ENCODE measurements at places on chromosomes 2 and 18.

GRCh38 chr2:228599781-228600180, 418.3 kb upstream of the SPHKAP start:
- DNase-seq = no peak

- no peak for DNase-seq
Observed at GRCh38 chr18:70332694-70333093, 43.8 kb downstream of the SOCS6 start.

DNA sequence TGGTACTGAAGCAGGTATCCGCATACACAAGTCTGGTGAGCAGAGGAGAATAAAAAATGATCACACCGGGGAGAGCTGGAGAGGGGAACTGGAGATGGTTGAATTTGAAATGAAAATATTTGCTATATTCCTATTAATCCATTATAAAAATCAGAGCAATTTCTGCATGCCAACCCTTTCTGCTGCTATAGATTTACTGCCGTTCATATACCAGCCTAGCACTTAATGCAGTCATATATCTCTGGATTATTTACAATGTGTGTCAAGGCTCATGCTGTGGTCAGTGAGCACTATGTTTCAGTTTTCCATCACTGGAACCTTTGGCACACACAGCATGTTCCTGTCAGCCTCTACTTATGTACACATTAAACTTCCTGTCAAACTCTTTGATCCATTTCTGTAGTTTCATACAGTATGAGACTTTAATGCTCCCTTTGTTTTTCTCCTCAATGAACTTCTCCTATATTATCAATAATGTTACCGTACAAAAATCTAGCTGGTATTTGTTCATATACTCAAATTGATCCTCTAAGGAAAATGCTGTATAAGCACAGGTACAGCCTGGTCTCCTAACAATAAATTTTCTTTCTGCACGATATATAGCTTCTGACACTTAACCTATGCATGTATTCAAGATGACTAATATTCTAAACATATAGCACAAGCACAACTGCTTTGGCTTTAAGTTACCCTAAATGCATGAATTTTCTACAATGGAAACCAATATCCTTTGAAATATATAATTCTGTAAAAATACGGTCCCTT, 36.7 kb downstream of the FANCL start:
- DNase-seq = no peak

DNA sequence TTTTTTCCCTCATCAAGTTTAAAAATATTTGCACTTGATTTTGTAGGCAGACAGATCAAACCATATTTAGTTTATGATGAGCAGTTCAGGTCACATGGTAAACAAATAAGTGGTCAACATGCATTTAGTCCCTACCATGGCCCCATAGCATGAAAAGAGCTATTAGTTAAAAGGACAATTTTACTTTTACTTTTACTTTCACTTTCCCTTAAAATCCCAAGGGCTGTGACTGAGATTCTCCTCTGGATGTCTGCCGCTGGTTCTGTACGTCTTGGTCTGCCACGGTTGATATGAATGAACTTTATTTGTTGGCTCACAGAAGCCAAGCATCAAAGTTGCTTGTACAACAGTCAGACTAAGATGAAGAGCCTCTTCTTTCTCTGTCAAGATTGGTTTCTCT, 626.2 kb upstream of the CDH7 start:
- DNase-seq = no peak

DNA sequence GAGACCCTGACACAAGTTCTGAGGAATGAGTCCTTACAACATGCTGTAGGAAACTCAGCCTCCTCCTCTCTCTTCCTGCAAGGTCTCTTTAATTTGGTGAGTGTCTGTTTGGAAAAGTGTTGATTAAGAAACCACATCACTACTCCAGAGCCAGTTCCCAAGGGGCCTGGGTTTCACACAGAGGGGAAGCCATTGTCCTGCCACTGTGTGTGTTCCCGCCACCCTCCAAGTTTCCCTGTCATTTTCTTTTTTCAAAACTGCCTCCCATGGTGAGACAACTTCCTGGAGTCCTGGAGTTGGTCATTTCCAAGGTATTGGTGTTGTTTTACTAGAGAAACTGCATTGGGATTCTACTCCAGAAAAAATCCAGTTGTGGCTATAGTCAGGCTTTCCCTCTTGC, 232.0 kb upstream of the PARD3B start:
- DNase-seq = no peak

GRCh38 chr2:196853301-196854087, 44.3 kb upstream of the C2orf66 start:
- no peak for DNase-seq

- DNase-seq = no peak
Observed at GRCh38 chr18:76317136-76317535, 177.9 kb downstream of the ZNF516 start.

- DNase-seq = no peak
Observed at GRCh38 chr2:219702796-219703545, 75.5 kb downstream of the SLC4A3 start.

DNA sequence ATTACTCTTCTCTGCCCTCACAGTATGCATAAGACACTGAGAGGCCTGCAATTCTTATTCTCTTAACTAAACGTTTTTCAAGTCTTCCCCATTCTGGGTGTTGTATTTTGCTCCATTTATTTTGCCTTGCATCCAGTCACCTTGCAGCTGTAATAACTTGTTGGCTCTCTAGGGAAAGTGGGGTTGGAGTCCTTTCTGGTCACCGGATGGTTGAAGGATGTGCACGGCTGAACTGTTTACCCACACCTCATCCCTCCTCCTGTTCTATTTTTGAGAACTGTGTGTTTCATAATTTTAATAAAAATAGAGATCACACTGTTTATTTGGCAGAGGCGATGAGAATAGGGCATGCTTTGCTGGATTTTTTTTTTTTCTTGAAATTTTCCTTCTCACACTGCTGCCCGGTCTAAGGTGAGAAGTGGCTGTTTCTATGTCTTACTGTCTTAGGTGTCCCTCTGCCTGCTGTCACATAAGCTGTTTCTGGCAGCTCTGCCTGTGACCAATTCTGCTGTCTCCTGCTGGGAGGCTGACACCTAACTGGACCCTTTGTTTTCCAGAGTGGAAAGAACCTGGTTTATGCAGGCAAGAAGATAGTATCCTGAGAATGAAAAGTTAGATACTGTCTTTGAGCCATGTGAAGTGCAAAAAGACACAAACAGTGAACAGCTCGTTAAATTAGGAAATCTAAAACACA, 342.6 kb downstream of the DPP10 start:
- DNase-seq = no peak

DNA sequence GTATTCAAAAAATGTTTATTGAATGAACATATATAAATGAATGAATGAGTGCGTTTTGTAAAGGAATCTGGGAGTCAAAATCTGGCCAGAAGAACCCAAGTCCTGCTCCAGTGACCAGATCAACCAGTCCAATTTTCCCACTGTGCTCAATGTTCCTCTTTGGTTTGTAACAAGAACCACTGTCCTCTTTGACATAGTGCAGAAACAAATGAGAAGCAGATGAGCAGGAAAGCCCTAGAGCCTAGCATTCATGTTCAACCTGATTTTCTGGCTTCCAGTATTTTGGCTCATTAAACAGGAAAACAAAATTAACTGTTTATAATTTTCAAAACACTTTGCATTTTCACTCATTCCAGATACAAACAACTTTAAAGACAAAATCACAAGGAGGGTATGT, 23.2 kb downstream of the FAM124B start:
- no peak for DNase-seq

DNA sequence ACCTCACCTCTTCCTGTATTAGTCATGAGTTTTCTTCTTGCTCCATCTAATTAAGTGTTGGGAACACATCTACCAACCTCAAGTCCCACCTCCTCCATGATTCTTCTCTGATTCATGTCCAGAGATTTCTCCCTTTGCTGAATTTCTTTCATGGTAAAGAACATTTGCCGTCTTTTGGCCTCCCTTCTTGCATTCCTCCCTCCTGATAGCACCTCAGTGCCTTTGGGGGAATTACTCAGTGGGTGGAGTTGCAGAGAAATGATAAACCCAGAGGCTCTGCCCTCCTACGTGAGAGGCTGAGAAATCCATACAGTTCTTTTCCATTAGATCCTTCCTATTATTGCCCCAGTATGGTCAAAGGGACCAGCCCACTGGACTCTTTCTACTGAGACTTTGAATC, 651.9 kb downstream of the SLC4A3 start:
- no peak for DNase-seq

- no peak for DNase-seq
Observed at GRCh38 chr2:28709101-28709500, 42.5 kb upstream of the PPP1CB start.

GRCh38 chr2:105747991-105748390, 3.3 kb downstream of the NCK2 start:
- no peak for DNase-seq

- DNase-seq = no peak
Observed at GRCh38 chr2:95344656-95345055, 47.5 kb downstream of the KCNIP3 start.

- DNase-seq = no peak
Observed at GRCh38 chr2:205915130-205915524, 170.8 kb downstream of the INO80D start.

DNA sequence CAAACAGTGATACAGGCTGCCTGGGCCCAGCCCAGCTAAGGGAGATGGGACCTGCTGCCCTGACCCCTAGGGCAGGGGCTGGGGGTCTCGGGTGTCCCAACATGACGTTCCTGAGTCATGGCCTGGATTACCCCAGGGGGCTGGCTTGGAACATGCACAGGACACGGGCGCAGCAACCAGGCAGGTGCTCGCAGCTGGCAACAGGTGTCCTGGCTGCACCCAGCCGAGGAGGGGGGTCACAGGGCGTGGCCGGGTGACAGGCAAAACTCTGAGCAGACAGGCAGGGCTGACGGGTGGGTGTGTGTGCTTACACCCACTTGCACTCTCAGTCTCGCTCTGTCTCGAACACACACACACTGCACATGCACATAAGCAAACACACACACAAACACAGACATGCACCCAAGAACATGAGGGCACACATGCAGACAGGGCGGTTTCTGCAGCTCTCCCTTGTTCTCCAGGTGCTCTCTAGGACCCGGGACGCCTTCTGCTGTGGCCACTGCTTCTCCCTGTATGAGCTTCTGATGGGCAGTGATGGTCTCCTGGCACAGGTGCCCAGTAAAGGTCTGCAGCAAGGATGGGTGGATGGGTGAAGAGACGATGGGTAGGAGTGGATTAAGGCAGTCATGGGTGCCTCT, 33.7 kb upstream of the TAF1B start:
- no peak for DNase-seq

DNA sequence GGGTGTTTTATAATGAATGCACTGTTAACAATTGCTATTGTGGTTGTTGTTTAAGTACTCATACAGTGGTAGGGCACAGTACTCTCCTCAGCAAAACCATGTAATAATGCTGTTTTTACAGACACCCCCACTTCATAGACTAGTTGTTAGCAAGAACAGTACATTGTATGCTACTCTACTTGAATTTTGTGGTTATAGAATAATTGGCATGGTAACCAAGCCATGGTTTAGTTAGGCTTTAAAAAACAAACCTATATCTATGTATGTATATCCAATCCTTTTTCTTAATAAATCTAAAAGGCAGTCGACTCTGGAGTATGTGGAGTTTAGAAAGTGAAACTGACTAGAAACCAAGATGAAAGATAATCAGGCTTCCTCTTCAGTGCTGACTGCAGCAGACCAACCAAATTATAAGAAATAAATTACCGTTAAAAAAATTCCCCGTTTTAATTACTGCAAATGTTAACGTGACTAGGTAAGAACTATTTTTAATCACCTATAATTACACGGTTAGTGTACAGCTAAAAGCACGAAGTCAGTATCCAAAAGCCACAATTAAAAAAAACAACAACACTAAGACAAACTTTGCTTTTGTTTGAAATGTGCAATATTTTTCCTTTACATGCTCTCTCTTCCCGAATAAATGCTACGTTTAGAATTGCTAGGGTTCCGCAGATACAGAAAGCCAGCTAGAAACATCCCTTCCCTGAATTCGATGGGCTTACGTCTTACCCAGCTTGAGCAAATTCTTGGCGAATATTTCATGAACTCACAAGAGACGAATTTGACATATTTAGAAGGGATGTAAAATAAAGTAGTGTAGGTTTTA, 113.3 kb upstream of the SERTAD2 start:
- DNase-seq = peak; percentile 56

GRCh38 chr2:235458839-235459273, 35.0 kb upstream of the AGAP1 start:
- DNase-seq = no peak

GRCh38 chr2:235669983-235670962, 176.4 kb downstream of the AGAP1 start:
- no peak for DNase-seq

DNA sequence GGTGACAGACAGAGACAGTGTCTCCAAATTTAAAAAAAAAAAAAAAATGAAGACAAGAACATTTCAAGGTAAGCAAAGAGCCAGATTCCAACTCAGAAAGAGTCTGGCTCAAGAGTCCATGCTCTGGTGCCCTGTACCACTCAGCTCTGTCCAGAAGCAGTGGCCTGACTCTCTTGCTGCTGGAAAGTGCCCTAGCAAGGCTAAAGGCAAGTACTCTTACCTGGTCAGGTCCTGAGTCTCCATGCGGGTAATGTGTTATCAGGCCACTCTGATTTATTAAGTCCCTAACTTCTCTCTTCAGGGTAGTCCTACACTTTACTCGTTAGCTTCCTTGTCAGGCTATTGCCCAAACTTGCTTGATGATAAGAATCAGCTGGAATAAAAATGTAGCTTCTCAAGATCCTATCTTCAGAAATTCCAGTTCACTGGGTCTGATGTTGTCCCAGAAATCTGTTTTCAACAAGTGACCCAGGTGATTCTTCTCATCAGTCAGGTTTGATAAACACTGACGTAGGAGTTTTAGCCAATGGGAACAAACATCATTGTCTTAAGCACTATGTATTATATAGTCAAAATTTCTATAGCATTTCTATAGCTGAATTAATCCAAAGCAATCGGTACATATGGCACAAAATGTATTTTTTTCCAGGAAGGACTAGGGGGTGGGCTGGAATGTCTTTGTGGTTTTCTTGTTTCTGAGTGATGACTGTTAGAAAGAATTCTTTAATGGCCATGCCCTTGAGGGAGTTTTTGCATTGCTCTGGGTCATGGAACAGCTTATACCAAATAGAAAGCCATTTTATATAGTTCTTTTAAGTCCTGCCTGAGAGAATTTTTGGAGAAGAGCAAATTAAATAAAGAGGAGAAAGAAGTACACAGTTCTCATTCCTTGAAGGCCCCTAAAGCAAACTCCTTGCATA, 139.9 kb upstream of the DNMT3A start:
- DNase-seq = no peak

DNA sequence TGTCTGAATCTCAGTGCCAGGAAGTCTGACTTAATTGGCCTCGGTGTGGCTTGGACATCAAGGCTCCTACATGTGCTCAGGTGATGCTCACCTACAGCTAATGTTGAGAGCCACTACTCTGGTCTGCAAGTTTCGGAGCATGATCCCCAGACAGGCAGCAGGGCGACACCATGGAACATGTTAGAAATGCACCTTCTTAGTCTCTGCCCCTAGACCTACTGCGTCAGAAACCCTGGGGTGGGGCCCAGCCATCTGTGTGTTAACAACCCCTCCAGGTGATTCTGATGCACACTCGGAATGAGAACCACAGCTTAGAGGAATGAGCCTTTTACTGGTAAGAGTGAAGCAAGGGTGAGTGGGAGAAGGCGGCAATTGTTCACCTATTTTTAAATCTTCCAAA, 86.9 kb upstream of the NABP1 start:
- DNase-seq = no peak

All from activated CD4-positive, alpha-beta T cell treated with anti-CD3 and anti-CD28 coated beads, Interleukin-2, amount 50 U/mL, for 16 hours (primary cell).